ENCODE measurements at places on chromosomes 1 and 21.

DNA sequence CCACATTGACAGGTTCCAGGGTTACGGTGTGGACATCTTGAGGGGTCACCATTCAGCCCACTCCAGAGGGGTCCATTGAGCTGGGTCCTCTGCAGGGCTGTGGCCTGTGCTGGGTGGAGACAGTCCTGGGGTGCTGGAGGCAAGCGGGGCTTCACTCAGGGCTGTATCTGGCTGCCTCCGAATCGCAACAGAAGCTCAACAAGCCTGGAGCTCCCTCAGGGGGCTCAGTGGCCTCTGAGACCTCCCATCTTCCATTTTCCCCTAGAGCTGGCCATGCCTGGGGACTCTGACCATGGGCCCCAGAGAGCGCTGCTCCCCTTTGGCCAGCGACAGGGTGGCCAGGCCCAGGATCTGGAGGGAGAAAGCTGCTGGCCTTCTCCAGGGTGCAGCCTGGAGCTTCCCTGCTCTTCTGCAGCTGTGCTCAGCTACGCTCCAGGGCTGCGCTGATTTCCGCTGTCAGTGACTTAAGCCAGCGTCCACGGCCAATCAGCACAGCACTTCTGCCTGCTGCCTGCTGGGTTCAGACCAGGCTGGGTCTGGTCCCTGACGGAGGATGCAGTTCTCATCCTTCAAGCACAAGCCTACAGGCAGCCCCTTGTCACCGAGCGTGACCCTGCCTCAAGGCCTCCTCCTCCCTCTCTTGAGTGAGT, 45.0 kb upstream of the ADARB1 start:
- DNase-seq = no peak

GRCh38 chr1:83769072-83769471, 229.9 kb downstream of the TTLL7 start:
- DNase-seq = no peak

- DNase-seq = no peak
These were observed 46.9 kb downstream of the SLX9 start for GRCh38 chr21:44986471-44987291.

DNA sequence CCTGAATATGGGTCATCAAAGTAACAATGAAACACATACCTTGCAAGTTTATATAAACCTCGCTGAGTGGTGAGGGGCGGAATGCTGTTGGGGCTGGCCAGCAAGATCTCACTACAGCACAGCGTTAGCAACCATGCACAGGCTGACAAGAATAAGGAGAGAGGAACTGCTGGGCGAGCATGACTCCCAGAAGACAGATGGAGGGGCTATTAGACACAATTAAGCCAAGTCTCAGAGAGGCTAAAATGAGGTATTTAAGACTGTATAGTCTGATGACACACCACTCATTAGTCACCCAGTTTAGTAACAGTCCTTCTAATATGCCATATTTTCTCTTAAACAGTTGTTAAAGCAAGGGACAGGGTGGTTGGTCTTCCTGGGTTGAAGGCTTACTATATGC, 340.2 kb upstream of the NR5A2 start:
- DNase-seq = no peak

- DNase-seq = no peak
These were observed 869.6 kb upstream of the ADGRL2 start for GRCh38 chr1:80931178-80931577.

DNA sequence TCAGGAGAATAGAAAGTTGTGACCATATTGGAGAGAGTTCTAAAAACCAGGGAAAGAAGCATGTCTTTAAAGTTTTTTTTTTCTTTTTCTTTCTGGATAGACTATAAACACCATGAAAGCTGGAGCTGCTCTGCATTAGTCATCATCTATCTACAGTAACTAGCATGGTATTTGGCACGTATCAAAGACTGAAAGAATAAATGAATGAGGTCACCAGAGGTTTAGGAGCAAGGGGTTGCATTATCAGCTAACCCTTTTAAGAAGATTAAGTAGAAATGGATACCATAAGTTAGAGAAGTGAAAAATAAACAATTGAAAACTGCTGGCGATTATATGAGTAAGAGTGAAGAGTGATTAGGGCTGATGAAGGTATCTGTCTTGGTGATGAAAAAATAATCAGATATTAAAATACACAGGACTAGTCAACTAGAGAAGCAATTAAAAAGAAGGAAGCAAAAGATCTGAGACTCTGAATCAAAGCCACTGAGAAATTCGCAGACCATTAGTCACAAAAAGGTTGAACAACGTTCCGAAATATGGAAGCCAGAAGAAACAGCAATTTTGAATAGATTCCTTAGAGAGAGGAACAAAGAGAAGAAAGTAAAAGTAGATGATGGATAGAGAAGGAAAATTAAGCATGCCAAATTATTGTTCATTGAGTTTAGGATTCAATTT, 536.4 kb downstream of the DPYD start:
- no peak for DNase-seq
